Hematopoietic multipotent progenitor cell (in vitro differentiated cells): ENCODE measurements at places on chromosomes 5 and 9. TPM values are rescaled to one million over a fixed set of nuclear protein-coding genes. Genes with fewer than 3 reads are reported as not detected.
A peak's percentile ranks its signal among the peaks of the same experiment; 100 is the strongest.

GRCh38 chr9:93064392-93065134 lies 6.1 kb downstream of the SUSD3 start:
- DNase-seq, result peak; percentile 71

DNA sequence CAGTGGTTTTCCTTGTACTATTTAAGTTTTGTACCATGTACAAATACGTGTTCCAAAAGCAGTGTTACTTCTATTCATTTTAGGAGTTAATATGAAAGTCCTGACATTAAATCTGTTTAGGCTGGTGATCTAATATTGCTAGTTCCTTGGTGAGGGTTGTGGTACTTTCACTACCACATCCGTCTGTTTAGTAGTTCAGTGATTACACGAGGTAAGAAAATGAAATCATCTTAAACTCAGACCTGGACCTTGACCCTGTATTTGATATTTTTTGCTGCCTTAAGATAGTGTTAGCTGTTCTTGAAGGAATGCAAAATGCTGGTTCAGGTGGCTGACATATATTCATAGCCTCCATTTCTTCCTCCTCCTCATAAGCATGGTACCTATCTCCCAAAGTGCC lies 50.3 kb downstream of the MTAP start:
- no peak for DNase-seq

- no peak for DNase-seq
These were observed 90.5 kb downstream of the RASEF start for GRCh38 chr9:82972446-82972845.

GRCh38 chr9:90905822-90906221 lies 104.2 kb downstream of the SYK start:
- DNase-seq, result no peak

- DNase-seq, result no peak
These were observed 50.0 kb upstream of the RNU6ATAC start for GRCh38 chr9:134214386-134214765.

DNA sequence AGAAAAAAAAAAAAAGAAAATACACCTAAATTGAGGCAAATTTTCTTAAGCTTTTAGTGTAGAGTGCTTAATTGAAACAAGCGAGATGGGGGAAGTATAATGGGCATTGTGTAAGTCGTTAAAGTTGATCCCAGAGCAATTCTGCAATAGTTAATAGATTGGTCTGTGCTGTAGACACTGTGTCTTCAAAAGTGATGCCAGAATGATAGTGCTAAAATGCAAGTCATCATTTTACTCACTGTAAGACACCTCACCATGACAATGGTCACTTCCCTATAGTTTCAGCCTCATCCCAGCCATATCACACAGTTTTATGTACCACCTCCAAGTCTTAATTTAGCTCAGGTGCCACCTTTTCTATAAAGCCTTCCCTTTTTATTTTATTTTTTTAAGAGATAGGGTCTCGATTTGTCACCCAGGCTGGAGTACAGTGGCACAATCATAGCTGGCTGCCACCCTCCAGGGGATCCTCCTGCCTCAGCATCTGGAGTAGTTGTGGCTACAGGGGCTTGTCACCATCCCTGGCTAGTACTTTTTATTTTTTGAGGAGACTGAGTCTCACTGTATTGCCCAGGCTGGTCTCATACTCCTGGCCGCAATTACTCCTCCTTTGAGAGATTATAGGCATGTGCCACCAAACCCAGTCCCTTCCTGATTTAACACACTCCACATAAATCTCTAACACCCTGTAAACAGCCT lies 6.2 kb downstream of the COX7C start:
- DNase-seq, result no peak

DNA sequence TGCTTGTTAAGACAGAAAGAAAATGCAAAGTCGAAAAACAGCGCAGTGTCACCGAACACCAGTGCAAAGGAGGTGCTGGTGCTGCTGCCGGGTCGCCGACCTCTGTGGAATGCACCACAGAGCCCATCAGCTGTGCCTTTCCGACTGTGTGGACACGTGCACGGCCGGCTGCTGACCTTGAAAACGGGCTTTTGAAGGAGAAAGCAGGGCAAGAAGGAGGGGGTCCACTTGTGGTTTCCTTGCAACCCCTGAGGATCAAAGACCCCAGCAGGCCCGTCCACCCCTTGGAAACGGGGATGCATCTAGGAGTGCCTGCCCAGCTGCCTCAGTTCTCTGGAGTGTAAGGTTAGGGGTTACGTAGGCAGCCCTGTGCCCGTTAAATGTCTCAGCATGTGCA lies 6.2 kb upstream of the OLFM1 start:
- DNase-seq, result no peak

DNA sequence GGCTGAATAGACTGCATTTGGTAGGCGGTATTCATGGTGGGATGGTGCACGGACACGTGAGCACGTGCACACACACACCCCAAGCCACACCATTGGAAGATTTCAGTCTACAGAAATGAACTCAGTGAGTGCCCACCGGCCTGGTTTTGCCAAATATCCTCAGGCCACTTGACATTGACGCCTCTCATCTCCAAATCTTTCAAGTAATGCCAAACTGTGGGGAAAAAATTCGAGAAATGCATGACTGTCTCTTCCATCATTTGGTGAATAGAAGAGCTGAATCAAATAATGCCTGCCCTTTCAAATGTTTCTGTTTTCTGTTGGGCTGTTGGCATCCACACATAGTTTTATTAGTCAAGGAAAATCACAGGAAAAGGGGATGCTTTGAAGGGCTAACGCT lies 182.3 kb upstream of the EFNA5 start:
- DNase-seq, result no peak

- no peak for DNase-seq
These were observed 818 bp upstream of the FREM1 start for GRCh38 chr9:14911046-14911445.

GRCh38 chr5:53922508-53923498 lies 362.4 kb downstream of the NDUFS4 start:
- no peak for DNase-seq

- DNase-seq, result no peak
These were observed 58.0 kb upstream of the PTPN3 start for GRCh38 chr9:109556061-109556460.

- no peak for DNase-seq
These were observed at the start of gene OR1N1 for GRCh38 chr9:122527193-122527592. TSS of gene OR1N1 (minus strand) at chr9:122527293. CDS start at chr9:122527293, 0 bp downstream.

- DNase-seq, result no peak
These were observed 20.8 kb upstream of the ADRB2 start for GRCh38 chr5:148805326-148806290.

Gene EIF4E1B
- not detected for total RNA-seq

DNA sequence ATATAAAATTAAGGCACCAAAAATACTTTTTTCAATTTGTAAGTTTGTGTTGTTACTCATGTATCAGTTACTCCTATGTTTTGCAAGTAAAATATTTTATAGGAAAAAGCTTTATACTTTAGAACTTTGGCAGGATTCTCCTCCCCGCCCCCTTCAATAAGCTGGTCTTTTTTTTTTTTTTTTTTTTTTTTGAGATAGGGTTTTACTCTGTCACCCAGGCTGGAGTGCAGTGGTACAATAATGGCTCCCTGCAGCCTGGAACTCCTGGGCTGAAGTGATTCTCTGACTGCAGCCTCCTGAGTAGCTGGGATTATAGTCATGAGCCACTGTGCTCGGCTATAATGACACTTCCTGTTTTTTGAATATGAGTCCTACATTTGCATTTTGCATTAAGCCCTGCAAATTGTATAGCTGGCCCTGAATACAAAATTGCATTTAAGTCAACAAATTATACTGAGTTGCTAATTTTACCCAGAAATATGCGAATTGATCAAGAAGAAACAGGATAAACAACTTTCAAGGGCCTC lies 192.9 kb downstream of the PIK3R1 start:
- DNase-seq, result no peak

- no peak for DNase-seq
These were observed 298.0 kb upstream of the MSX2 start for GRCh38 chr5:174426388-174426787.

Gene SLC35A4
- 23.7 TPM for total RNA-seq

DNA sequence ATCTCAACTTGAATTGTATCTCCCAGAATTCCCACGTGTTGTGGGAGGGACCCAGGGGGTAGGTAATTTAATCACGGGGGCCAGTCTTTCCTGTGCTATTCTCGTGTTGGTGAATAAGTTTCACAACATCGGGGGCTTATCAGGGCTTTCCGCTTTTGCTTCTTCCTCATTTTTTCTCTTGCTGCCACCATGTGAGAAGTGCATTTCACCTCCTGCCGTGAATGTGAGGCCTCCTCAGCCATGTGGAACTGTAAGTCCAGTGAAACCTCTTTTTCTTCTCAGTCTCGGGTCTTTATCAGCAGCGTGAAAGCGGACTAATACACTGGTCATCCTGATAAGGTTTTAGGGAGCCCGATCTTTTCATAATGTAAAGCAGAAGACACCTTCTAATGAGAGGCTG lies 687.0 kb upstream of the FTMT start:
- peak; percentile 3 for DNase-seq

DNA sequence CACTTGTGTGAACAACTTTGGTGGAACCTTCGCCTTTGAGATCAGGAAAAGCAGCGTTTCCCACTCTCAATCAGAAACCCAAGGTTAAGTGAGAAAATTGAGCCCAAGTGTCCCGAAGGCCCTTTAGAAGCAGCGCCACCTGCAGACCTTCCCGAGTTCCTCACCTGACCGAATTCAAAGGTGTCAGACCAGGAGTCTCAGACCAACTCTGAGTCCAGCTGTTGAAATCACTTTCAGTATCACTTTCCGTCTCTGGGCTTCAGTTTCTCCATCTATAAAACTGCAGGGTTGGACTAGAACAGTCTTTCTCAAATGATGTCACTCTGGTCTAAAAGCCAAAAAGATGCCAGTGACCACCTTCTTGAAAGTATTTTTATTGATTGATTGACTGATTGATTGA lies 31.7 kb upstream of the GRHPR start:
- no peak for DNase-seq

Gene ERGIC1
- total RNA-seq, result 243 TPM

DNA sequence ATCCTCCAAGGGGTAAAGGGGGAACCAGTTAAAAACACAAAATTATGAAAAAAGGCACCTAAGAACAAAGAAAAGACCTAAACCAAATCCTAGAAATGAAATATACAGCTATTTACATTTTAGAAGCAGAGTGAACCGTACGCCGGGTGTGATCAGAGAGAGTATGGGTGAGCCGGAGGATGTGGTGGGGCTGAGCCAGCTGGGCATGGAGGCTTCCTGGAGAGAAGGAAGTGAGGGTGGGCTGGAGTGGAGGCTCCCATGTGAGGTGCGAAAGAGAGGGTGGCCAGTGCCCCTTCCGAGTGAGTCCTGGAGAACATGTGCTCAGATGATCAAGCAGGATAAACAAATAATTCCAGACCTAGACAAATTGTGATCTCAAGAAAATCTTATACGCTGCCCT lies 111.6 kb downstream of the CACNA1B start:
- no peak for DNase-seq

- DNase-seq, result no peak
These were observed 16.3 kb downstream of the NDUFA8 start for GRCh38 chr9:122143296-122143695.

GRCh38 chr5:124262470-124262869 lies 484.0 kb downstream of the ZNF608 start:
- no peak for DNase-seq

DNA sequence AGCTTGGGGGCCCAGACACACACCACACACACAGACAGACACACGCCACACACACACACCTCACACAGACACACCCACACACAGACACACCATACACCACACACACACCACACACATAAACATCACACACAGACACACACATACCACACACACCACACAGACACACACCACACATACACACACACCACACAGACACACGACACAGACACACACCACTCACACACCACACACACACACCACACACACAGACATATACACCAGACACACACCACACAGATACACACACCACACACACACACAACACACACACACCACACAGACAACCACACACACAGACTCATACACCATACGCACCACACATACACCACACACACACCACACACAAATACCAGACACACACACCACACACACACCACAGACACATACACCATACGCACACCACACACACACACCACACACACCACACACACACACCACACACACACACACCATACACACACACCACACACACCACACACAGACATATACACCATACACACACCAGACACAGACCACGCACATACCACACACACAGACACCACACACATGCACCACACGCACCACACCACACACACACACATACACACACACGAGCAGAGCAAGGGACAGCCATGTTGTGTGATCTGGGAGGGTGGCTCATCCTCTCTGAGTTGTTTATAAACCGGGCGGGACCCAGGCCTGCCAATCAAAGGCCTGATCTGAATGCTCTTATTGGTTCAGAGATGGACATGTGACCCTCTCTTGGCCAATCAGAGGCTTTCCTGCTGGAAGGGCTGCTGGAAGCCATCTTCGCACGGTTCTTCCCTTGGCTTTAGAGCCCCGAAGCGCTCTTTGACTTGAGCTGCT lies 148.3 kb downstream of the GAPVD1 start:
- peak; percentile 43 for DNase-seq

DNA sequence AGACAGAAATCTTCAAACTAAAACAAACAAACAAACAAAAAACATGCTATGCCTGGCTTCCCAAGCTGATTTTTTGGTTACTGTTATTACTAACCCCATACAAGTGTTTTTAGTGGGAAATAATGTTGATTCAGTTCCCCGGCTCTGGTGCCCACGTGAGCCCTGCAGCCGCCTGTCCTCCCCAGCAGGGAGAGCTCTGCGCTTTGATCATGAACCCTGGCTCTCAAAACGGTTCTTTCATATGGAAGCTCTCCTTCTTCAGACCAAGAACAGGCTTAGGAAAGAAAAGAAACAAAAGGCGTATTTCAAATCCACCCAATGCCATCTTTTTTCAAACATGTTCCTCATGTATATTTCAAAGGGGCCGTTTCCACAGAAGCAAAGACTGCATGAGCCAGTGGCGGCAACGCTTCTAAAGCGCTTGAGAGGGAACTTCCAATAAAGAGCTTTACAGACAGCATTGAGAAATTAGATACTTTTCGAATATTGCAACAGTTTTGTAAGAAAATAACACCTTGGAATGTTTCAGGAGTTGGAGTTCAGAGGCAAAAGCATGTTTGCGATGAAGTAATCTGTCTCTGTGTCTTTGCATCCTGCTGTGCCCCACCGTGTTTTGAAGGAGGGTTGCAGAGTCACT lies 74.8 kb downstream of the ICE1 start:
- peak; percentile 57 for DNase-seq

Gene AFAP1L1
- 1.9 TPM for total RNA-seq

DNA sequence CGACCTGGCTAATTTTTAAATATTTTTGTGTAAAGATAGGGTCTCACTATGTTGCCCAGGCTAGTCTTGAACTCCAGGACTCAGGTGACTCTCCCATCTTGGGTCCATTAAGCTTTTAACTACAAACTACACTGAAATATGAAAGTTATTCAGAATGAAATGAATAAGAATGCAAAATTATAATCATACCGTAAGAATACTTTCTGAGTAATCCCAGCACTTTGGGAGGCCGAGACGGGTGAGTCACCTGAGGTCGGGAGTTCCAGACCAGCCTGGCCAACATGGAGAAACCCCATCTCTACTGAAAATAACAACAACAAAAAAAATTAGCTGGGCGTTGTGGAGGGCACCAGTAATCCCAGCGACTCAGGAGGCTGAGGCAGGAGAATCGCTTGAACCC lies 1.1 kb upstream of the ORM1 start:
- no peak for DNase-seq

- DNase-seq, result no peak
These were observed 264.7 kb downstream of the NPR3 start for GRCh38 chr5:32975656-32976375.
